ENCODE measurements at places on chromosomes 7 and 10.

DNA sequence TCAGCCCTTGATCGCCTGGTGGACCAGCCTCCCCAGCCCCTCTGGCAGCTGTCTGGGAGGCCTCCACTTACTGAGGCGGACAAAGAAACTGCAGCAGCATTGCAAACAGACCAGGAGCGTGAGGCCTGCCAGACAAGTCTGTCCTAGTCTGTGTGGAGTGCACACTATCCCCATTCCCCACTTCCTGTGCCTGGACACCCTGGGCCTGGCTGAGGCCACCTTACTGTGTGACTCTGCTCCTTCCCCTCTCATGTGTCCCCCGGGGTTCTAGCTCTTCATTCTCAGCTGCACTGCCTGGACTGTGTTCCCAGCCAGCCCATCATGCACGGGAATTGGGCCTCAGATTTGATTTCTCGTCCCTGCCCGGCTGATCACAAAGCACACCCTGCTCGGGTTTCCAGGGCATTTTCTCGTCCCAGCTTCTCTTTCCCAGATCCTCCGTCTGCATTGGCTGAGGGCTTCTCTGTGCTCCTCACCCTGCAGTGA lies 16.7 kb upstream of the C10orf90 start:
- no peak for DNase-seq

- DNase-seq: no peak
Measured at GRCh38 chr7:53940483-53940882, 601.7 kb upstream of the VSTM2A start.

DNA sequence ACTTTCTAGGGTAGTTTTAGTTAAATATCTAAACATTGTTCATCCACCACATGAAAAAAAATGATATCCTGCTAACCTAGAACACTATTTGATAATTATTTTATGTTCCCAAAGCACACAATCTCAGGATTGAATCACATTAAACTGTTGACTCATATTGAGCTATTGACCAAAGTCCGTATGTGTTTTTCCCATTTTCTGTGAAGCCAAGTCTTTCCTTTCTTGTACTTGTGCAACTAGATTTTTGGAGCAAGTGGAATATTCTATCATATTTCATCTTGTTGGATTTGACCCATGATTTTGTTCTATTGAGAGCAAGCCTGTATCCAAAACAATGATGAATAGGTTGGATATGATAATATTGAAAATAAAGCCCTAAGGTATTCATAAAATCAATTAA lies 164.6 kb downstream of the SKAP2 start:
- no peak for DNase-seq

DNA sequence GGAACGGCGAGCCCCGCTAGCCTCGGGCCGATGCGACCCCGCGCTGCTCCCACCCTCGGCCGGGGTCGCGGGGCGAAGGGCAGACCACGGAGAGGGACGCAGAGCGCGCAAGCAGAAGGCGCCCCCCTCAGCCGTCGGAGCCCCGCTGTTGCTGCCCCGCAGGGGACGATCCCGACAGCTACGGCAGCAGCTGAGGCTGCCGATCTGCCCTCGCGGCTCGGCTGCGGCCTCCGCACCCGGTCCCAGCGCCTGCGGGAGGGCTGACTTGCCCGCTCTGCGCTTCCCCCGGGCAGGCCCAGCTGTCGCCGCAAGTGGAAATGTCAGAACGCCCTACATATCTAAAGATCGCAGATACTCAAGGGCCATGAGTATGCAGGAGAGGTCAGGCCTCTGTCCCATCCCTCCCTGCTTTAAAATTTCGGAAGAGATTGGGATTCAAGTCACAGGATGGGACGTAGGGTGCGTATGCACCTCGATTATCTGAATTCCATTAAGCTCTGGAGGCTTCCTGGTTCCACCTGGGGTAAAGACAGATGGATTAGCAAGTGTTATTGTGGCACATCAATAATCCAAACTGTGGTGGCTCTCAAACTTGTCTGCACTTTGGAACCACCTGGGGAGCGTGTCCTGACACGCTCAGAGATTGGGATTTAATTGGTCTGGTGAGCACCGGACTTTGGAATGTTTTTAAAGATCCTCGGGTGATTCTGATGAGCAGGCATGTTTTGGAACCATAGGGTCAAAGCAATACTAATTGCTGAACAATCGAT lies at the start of gene CRPPA:
Gene CRPPA (minus strand): TSS at position 206 of the 770 bp plus-strand sequence. CDS start 216 bp downstream, outside the sequence.
- DNase-seq: no peak

GRCh38 chr7:48636391-48637015 lies 287.8 kb upstream of the CDC14C start:
- no peak for DNase-seq

- DNase-seq: no peak
Measured at GRCh38 chr10:132333386-132333785, 1.4 kb downstream of the LRRC27 start.

DNA sequence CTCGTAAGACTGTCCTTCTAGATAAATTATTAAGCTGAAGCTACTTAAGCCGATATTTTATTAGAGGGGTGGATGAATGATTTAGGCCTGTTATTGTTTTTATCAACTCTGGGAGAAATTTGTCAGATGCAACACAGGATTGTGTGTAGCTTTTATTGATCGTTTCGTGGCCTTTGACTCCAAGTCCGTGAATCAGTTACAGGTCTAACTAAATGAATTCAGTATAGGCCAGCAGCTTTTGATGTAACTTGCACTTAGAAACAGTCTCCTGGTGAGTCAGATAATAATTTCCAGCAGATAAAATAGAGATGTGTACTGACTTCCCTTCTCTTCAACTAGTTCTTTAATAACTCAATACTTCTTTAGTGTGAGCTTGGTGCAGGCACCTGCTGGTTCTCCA lies 341.7 kb upstream of the SMIM30 start:
- DNase-seq: no peak

Data from HFF-Myc (cell line).